Adipose tissue (tissue), 3 donors: ENCODE measurements at places on chromosomes 5 and 9. TPM values are rescaled to one million over a fixed set of nuclear protein-coding genes. Genes with fewer than 3 reads are reported as not detected.

The LAMC3 gene
- polyA plus RNA-seq: 1.8 TPM

The SPATA31A3 gene
- polyA plus RNA-seq: not detected

The NUTM2G gene
- polyA plus RNA-seq: not detected

The BTNL9 gene
- 187 TPM for polyA plus RNA-seq

The EGFLAM gene
- 7.5 TPM for polyA plus RNA-seq

The TICAM2 gene
- polyA plus RNA-seq: 1.8 TPM

The C5orf52 gene
- polyA plus RNA-seq: not detected

The OTULINL gene
- 7.3 TPM for polyA plus RNA-seq

The PCDHB11 gene
- polyA plus RNA-seq: 0.45 TPM

The TMEM8B gene
- 5.6 TPM for polyA plus RNA-seq

The STX17 gene
- 14.2 TPM for polyA plus RNA-seq

The SPATA31E1 gene
- polyA plus RNA-seq: not detected

The UGCG gene
- 18.7 TPM for polyA plus RNA-seq

The LECT2 gene
- not detected for polyA plus RNA-seq

The EQTN gene
- polyA plus RNA-seq: not detected

The DDX4 gene
- not detected for polyA plus RNA-seq

The PSIP1 gene
- 43.6 TPM for polyA plus RNA-seq

The EDIL3 gene
- 1.6 TPM for polyA plus RNA-seq

The SPAG8 gene
- 0.78 TPM for polyA plus RNA-seq

The CD74 gene
- 518 TPM for polyA plus RNA-seq

The NUDT12 gene
- 5.0 TPM for polyA plus RNA-seq

The PRRT1B gene
- 0.82 TPM for polyA plus RNA-seq

The APBA1 gene
- polyA plus RNA-seq: 1.6 TPM

The SHROOM1 gene
- polyA plus RNA-seq: 12.6 TPM

The NEUROG1 gene
- not detected for polyA plus RNA-seq

The CYFIP2 gene
- 4.4 TPM for polyA plus RNA-seq
